Epithelial cell of proximal tubule (primary cell): ENCODE measurements at places on chromosomes 1 and 21. TPM values are rescaled to one million over a fixed set of nuclear protein-coding genes. Genes with fewer than 3 reads are reported as not detected.

CDC7 gene
- total RNA-seq, result 12.3 and 12.4 TPM in 2 replicates

ANGPTL7 gene
- not detected in 2 replicates for total RNA-seq

VHLL gene
- not detected in 2 replicates for total RNA-seq

EFNA1 gene
- total RNA-seq, result 26.3 and 45.3 TPM in 2 replicates

ELAVL4 gene
- 1.2 TPM in 1 of 2 replicates, not detected in the other for total RNA-seq

RPTN gene
- not detected in 2 replicates for total RNA-seq

SLC44A3 gene
- total RNA-seq, result 9.3 and 24.3 TPM in 2 replicates

GPR161 gene
- 9.6 and 11.4 TPM in 2 replicates for total RNA-seq

NBPF6 gene
- not detected in 2 replicates for total RNA-seq

AMIGO1 gene
- 0.87 and 0.92 TPM in 2 replicates for total RNA-seq

TGFBR3 gene
- total RNA-seq, result 3.8 and 6.9 TPM in 2 replicates

ADGRB2 gene
- 0.65 and 1.2 TPM in 2 replicates for total RNA-seq

AIRE gene
- total RNA-seq, result not detected in 2 replicates

NUDT4B gene
- 6.9 and 30.9 TPM in 2 replicates for total RNA-seq

PCP4 gene
- total RNA-seq, result not detected in 2 replicates

NHLH2 gene
- 0.06 TPM in 1 of 2 replicates, not detected in the other for total RNA-seq

CR1L gene
- not detected in 2 replicates for total RNA-seq

LINGO4 gene
- not detected in 2 replicates for total RNA-seq

FCRL2 gene
- not detected in 2 replicates for total RNA-seq

GTF2B gene
- 26.2 and 35.9 TPM in 2 replicates for total RNA-seq

TMEM269 gene
- total RNA-seq, result not detected in 2 replicates

IFNAR2 gene
- 4.7 and 7.0 TPM in 2 replicates for total RNA-seq

GLMP gene
- 47.9 and 66.3 TPM in 2 replicates for total RNA-seq

SSX2IP gene
- 12.5 and 13.2 TPM in 2 replicates for total RNA-seq

SLC2A5 gene
- not detected in 2 replicates for total RNA-seq

DYNLT4 gene
- total RNA-seq, result 0.29 TPM in 1 of 2 replicates, not detected in the other

ANXA9 gene
- 0.12 and 1.2 TPM in 2 replicates for total RNA-seq

CD1B gene
- not detected in 2 replicates for total RNA-seq

ERICH3 gene
- 0.14 TPM in 1 of 2 replicates, not detected in the other for total RNA-seq

CYP2J2 gene
- 4.3 and 4.6 TPM in 2 replicates for total RNA-seq

EDN2 gene
- total RNA-seq, result 2.2 and 6.3 TPM in 2 replicates

TRPM2 gene
- total RNA-seq, result 0.52 and 1.7 TPM in 2 replicates

TEDDM1 gene
- total RNA-seq, result not detected in 2 replicates

LRIG2 gene
- total RNA-seq, result 3.9 and 4.4 TPM in 2 replicates

SAMD13 gene
- total RNA-seq, result 0.63 and 0.94 TPM in 2 replicates

BRDT gene
- total RNA-seq, result not detected in 2 replicates

INSRR gene
- not detected in 2 replicates for total RNA-seq

LRRC38 gene
- total RNA-seq, result 0.36 TPM in 1 of 2 replicates, not detected in the other

SAMSN1 gene
- total RNA-seq, result 0.07 TPM in 1 of 2 replicates, not detected in the other

CDCA8 gene
- total RNA-seq, result 42.2 and 60.0 TPM in 2 replicates

CFAP57 gene
- total RNA-seq, result 0.07 and 0.46 TPM in 2 replicates

STIL gene
- total RNA-seq, result 17.3 and 26.8 TPM in 2 replicates

TTLL7 gene
- total RNA-seq, result 2.9 and 5.3 TPM in 2 replicates

FAM167B gene
- total RNA-seq, result 0.35 TPM in 1 of 2 replicates, not detected in the other

UBASH3A gene
- total RNA-seq, result not detected in 2 replicates

GPATCH2 gene
- 9.5 and 13.0 TPM in 2 replicates for total RNA-seq

LMO4 gene
- 23.4 and 48.9 TPM in 2 replicates for total RNA-seq

TTC39A gene
- total RNA-seq, result 15.1 and 21.3 TPM in 2 replicates

MYCL gene
- 1.2 and 2.6 TPM in 2 replicates for total RNA-seq

TSPAN1 gene
- total RNA-seq, result 71.6 and 117 TPM in 2 replicates

KCND3 gene
- total RNA-seq, result not detected in 2 replicates

C1orf87 gene
- total RNA-seq, result 0.17 TPM in 1 of 2 replicates, not detected in the other

RAD54L gene
- total RNA-seq, result 23.6 and 30.6 TPM in 2 replicates

DNAJB4 gene
- total RNA-seq, result 3.6 and 10.9 TPM in 2 replicates

G0S2 gene
- total RNA-seq, result 12.9 and 41.0 TPM in 2 replicates

PLXNA2 gene
- 5.7 and 8.5 TPM in 2 replicates for total RNA-seq

AMY1A gene
- total RNA-seq, result not detected in 2 replicates

C1orf167 gene
- not detected in 2 replicates for total RNA-seq
